Stimulated activated CD4-positive, alpha-beta T cell treated with anti-CD3 and anti-CD28 coated beads, TNF-alpha, amount 100 ng/mL, for 1 hour (primary cell): ENCODE measurements at places on chromosomes 1 and 21.

DNA sequence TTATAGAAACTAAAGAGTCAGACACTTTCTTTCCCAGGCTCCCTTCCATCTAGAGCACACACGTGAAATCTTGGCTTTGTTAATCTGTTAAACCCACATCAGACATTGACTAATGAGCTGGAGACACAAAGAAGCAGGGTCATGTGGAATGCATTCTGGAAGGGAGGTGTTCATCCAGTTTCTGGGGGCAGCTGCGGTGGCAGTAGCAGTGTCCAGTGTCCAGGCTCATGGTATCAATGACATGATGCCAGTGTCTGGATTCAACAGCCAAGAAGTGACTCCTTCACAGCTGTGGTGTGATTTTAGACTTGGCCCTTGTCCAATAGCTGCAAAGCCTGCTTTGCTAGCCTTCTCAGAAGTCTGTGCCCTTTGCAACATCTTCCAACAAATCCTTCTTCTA lies 95.2 kb downstream of the NTPCR start:
- DNase-seq: no peak

- DNase-seq: peak; percentile 54
Measured at GRCh38 chr1:200979574-200980451, 43.7 kb downstream of the KIF21B start.

DNA sequence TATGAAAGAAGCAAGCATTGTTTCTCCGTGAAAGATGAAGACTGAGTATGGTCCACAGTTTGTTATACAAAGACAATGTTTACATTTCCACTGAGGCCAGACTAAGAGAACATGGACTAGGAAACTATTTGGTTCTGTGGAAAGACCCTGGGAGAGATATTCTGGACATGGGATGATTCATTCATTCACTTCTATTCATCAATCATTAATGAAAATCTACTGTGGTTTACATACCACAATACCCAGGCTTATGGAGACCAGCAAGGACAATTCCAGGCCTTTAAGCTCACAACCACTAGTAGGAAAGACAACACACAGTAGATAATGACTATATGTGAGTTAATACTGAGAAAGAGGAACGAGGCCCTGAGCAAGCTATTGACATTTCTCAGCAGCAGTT lies 125.4 kb downstream of the TBX15 start:
- no peak for DNase-seq

DNA sequence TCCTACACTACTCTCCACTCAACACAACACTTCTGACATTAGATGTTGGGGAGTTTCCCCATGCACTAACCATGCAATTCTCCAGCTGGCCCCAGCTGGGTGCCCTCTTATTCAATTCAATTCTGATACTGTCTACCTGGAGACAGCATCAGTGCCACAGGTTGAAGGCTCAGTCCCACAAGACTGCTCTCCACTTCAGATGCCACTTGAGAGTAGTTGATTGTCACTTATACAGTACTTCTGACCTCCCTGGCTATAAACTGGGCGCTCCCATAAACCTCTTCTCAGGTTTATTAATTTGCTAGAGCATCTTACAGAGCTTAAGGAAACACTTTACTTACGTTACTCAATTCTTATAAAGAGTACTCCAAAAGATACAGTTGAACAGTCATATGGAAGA lies 442.3 kb downstream of the LRRIQ3 start:
- no peak for DNase-seq

DNA sequence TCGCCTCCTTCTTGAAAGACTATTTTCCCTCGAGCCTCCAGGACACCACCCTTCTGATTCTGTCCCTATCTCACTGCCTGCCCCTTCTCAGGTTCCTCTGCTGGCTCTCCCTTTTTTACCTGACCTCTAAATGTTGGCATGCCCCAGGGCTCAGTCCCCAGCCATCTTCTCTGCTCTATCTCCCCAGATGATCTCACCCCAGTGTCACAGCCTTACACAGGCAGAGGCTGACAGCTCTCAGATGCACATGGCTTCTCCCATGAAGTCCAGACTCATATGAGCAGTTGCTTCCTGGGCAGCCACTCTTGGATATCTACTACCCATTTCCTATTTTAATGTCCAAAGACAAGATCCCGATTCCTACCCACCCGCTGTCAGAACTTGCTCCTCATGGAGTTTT lies 37.5 kb downstream of the RXRG start:
- no peak for DNase-seq

DNA sequence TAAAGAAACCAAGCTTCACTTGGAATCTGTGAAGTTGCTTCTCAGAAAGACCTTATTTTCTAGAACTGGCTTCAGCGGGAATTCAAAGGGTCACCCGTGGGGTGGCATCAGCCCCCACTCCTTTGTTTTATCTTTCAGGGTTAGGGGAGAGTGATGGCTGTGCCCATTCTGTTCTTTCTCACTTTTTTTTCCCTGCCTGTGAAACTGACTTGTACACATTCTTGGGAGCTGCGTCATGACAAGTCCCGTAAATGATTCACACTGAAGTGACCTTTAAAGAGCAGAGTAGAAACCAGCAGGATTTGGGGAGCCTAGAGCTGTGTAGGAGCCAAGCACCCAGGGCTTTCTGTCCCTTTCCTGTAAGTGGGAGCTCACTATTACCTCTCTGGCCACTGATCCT lies 43.8 kb downstream of the SLC44A3 start:
- no peak for DNase-seq

- no peak for DNase-seq
Measured at GRCh38 chr1:156104861-156105832, 9.4 kb upstream of the LMNA start.

DNA sequence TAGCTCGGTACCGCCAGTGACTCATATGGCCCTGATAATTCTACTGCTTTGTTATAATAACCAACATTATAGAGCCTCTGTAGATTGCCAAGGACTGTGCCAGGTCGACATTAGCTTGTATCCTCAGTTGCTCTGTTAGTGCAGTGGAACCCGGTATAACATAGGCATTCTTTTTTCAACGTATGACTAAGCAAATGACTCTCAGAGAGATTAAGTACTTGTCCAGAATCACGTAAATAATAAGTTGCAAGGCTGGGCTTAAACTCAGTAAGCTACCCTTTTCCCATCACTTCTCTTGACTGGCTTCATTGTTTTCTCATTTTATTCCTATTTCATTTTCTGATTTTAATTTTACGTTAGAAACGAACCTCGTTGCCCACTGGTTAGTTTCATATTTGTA lies 85.1 kb downstream of the UBE4B start:
- no peak for DNase-seq

DNA sequence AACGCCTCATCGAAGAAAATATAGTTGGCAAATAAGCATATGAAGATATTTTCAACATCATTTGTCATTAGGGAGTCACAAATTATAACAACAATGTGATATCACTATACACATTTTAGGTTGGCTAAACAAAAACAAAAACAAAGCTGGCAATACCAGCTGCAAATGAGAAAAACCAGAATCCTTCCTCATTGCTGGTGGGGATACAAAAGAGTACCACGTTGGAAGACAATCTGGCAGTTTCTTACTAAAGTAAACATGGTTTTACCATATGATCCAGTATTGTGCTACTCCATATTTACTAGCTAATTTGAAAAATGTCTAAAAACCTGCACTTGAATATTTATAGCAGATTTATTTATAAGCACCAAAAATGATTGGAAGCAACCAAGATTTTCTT lies 1204.1 kb downstream of the MRPL39 start:
- no peak for DNase-seq

- DNase-seq: no peak
Measured at GRCh38 chr1:47824716-47825115, 172.5 kb downstream of the TRABD2B start.

DNA sequence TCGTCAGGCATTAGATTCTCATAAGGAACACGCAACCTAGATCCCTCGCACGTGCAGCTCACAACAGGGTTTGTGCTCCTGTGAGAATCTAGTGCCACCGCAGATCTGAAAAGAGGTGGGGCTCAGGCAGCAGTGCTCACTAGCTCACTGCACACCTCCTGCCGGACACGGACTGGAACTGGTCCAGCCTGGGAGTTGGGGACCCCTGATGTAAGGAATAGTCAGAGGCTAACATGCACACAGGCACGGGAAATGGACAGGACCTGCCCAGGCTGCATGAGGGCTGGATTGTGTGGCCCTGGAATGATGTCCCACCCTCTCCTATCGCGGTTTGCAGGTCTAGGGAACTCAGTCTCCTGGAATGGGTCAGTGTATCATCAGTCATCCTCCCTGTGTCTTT lies 23.2 kb upstream of the MX1 start:
- no peak for DNase-seq

- DNase-seq: no peak
Measured at GRCh38 chr21:21508859-21509258, 510.6 kb downstream of the NCAM2 start.

- DNase-seq: no peak
Measured at GRCh38 chr1:115107516-115108260, 18.4 kb upstream of the TSPAN2 start.

DNA sequence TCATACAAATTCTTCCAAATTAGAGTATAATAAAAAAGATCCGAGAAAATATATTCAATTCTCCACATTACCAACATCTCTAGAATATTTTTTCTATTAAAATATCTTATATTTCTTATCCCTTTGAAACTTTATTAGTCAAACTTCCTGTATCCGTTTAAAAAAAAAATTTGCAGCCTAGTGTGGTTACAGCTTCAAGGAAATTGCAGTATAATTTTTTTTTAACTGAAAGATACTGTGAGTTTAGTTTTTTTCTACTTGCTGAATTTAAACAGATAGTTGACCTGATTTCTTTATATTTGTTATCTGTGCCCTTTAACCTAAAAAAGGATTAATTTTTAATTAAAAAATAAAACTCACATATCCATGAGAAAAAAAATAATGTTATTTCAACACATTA lies 1.5 kb downstream of the RGS18 start:
- no peak for DNase-seq

GRCh38 chr1:66916320-66916719 lies 8.3 kb downstream of the DNAI4 start:
- no peak for DNase-seq

DNA sequence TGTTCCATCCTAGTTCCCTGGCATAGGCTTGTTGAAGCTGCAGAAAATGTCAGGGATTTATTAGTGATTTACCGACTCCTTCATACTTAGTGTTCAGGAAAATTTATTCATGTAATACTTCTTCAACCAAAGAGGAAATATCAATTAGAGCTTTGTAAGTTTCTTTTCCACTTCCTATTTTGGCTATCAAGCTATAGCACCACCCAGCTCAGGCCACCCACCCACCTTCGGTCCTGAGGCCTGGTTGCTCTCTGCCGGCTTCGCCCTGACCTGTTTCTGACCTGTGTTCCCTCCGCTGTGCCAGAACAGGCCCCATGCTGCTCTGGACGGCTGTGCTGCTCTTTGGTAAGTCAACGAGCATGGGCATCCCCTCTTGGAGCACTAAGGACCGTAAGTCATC lies at the start of gene FCRL6:
Gene FCRL6, plus strand, starts transcription at position 250 of the 400 bp plus-strand sequence. Its CDS starts 65 bp downstream, at position 315.
- no peak for DNase-seq

DNA sequence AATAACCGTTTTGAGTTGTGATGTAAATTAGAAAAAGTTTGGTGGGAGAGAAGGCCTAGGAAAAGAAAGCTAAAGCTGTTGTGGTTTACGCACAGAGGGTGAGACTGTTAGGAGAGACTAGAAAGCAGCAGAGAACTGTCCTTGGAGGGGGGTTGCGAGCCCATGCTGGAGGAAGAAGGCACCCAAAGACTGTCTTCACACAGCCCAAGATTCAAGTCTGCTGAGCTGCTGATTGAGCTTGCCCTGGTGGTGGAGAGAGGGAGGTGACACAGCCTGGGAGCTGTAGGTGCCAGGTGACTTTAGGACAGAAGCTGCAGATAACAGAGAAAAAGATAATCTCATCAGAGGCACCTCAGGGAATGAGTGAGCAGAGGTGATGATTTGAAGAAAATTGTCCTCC lies 18.3 kb upstream of the TLR5 start:
- no peak for DNase-seq

- DNase-seq: no peak
Measured at GRCh38 chr1:166377896-166378295, 211.1 kb upstream of the FAM78B start.

GRCh38 chr1:223780949-223781348 lies 64.8 kb downstream of the TP53BP2 start:
- no peak for DNase-seq

DNA sequence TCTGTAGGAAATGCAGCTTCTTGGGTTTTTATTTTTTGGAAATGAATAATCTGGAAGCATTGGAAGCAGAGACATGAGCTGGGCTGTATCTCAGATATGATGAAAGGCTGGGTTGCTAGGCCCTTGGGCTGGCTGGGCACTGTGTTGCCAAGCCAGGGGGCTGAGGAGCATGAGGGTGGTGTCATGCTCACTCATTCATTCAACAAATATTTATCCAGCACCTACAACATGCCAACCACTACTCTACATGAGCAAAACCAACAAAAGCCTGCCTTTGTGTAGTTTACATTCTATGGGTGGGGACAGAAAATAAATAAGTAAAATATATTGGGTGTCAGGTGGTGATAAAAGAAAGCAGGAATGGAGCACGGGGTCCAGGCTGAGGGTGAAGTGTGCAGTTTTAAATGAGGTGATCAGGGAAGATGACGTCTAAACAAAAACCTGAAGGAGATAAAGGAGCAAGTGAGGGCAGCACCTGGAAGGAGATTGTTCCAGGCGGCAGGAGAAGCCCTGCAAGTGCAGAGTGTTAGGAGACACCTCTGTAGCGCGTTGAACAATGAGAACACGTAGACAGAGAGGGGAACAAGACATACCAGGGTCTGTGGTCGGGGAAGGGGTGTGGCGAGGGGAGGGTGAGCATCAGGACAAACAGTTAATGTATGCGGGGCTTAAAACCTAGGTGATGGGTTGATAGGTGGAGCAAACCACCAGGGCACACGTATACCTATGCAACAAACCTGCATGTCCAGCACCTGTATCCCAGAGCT lies 10.9 kb downstream of the TAGLN2 start:
- DNase-seq: no peak

DNA sequence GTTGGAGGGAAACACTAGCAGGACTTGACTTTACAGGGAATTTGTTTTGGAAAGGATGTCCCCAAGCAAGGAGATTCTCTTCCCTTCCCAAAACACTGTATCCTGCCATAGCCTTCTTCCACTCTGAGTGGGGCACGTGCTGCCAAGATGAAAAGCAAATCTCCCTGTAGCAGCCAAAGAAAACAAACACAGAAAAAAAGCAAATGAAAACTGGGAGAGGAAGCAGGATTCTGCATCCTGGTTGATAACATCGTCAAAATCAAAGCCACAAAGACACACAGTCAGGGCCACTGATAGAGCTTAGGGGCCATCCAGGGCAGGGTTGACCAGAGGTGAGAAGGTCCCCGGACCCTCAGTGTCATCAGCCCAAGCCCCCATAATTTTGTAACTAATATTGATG lies 16.0 kb upstream of the MTARC2 start:
- DNase-seq: no peak

- DNase-seq: no peak
Measured at GRCh38 chr1:62341089-62341488, 21.9 kb upstream of the KANK4 start.

GRCh38 chr1:29264773-29265389 lies 28.6 kb downstream of the PTPRU start:
- DNase-seq: no peak

- no peak for DNase-seq
Measured at GRCh38 chr1:205258261-205258691, 30.5 kb downstream of the TMCC2 start.
